ENCODE measurements at places on chromosomes 11 and 22.
A peak's percentile ranks its signal among the peaks of the same experiment; 100 is the strongest.

DNA sequence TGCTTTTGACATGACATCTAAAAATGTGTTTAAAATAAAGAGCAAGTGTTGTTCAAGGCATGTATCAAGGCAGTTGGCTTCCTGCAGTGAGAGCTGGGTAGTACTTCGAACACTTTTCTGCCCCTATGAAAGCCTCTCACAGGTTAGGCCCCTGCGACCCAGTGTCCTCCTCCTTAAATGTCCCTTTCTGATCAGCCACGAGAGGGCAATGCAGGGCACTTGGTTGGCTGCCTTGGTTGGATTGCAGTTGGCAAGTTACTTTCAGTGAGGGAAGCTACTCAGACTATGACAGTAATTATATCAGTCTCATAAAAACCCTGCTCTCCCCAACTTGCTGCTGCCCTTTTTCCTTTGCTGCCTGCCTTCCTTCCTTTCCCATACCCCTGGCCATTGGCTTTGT lies 743.8 kb downstream of the NTM start:
- no peak for DNase-seq

GRCh38 chr11:100703801-100704575 lies 16.9 kb downstream of the ARHGAP42 start:
- no peak for DNase-seq

DNA sequence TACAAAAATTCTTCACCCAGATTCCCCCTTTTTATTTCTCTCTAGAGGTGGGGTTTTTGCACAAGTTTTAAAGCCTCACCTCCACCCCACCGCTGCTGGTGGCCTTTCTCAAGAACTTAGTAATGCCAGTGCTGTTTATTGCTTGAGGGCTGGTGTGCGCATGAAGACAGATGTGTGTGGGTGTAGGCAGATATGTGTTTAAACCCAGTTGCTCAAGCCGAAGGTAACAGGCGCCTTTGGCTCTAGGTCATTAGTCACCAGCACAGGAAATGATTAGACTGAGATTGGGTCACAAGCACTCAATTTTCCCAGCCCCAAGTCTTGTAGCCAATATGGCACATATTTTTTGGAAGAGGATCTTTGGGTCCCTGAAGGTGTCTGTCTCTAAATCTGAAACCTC lies 2.7 kb upstream of the CLMP start:
- DNase-seq: no peak

GRCh38 chr11:19441752-19442553 lies 201.2 kb upstream of the E2F8 start:
- no peak for DNase-seq

GRCh38 chr11:3623767-3624458 lies 17.9 kb downstream of the ART5 start:
- no peak for DNase-seq

- no peak for DNase-seq
Measured at GRCh38 chr22:19622061-19622441, 92.3 kb upstream of the SEPTIN5 start.

DNA sequence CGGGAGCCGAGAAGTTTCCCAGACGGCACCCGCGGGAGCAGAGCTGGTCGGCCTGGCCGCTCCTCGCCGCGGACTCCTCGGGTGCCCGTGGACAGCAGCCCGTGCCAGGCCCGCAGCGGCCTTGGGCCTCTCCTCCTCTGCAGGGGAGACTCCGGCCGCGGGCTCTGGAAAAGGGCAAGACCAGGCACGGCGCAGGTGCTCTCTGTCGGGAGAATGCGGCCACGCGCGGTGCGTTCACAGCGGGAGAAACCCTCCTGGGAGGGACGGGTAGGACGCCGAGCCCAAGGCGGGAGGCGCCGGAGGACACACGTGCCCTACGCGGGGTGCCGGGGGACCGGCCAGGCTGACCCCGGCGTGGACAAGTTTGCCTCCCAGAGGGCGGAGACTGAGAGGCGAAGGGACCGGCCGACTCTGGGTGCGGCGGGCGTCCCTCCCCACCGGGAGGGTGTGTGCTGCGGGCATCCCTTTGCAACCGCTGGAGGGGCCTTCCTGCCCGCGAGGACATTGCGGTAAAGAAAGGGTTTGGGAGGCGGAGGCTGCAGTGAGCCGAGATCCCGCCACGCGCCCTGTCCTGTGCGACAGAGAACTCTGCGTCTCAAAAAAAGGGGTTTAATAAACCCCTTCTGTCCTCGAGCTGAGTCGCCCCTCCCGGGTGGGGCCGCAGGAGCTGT lies 2.3 kb downstream of the IFITM1 start:
- DNase-seq: no peak

- DNase-seq: no peak
Measured at GRCh38 chr11:96178049-96178886, 164.7 kb downstream of the MAML2 start.

- DNase-seq: no peak
Measured at GRCh38 chr22:38461414-38462081, 6.3 kb upstream of the KDELR3 start.

DNA sequence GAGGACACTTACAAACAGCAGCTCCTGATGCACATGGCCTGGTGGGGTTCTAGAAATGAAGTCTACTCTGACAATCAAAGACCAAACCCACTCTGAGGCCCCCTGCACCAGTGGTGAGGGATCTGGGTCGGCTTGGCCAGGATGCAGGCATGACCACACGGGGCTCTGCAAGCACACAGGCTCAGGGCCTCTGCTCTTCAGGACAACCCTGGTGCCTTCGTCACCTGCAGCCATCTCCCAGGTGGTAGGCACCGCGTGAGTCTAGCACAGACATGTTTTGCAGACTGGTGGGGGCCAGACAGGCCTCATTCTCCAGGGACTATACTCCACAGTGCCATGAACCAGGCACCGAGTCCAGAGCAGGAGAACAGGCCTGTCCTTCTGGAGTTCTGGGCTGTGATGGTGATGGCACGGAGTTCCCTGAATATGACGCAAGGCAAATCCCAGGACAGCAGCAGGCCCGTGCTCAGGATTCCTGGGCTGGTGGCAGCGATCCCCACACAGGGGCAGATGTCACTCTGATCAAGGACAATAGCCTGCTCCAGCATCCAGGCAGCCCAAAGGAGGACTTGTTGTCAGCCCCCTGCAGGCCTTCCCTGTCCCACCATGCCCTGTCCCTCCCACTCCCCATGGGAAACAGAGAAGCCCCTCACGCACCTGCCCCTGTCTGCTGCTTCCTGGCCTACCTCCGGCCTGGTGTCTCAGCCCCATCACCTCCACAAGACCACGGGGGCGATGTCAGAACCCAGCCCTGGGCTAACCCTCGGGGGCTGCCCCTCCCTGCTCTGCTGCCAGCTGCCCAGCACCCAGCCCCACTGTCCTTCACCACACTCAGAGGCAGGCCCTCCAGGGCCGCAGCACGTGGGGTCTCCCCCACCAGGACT lies 36.1 kb downstream of the GNB1L start:
- DNase-seq: no peak

DNA sequence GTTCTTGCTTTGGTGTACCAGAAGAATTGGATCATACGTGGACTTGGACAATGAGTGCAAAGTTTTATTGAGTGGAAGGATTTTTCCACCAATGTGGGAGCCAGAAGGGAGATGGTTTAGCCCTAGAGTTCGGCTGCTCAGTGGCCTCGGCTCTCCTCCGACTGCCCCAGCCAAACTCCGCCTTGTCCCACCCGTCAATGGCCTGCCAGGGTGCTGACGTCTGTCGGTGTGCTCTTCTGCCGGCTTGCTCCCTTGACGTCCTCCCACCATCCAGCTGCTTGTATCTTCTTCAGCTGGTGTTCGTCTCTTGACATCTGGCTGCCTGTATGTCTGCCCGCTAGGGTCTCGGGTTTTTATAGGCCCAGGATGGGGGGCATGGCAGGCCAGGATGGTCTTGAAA lies 154.8 kb downstream of the APOL5 start:
- DNase-seq: no peak

- no peak for DNase-seq
Measured at GRCh38 chr11:126058105-126058874, 4.4 kb downstream of the CDON start.

GRCh38 chr11:59822989-59823566 lies 12.5 kb upstream of the MRPL16 start:
- peak; percentile 41 for DNase-seq

- no peak for DNase-seq
Measured at GRCh38 chr11:114179234-114179941, 116.8 kb upstream of the NNMT start.

GRCh38 chr11:66617155-66617834 lies 865 bp downstream of the RBM14 start:
- DNase-seq: peak; percentile 89

DNA sequence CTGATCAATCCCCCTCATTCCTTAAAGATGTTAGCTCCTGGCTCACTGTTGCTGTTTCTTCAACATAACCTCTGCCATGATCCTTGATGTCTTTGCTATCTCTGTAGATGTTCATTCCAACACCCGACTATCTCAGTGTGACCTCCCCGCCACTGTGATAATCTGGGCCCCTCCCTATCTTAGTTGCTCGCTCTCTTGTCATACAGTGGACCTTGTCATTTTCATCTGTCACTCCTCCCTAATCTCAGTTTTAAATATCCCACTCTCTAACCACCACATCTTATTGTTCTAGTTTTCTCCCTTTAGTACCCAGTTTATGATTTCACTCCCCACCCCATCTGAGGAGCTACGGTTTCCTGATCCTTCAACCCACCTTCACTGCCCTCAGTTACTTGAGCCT lies 379.2 kb downstream of the SOX6 start:
- no peak for DNase-seq

DNA sequence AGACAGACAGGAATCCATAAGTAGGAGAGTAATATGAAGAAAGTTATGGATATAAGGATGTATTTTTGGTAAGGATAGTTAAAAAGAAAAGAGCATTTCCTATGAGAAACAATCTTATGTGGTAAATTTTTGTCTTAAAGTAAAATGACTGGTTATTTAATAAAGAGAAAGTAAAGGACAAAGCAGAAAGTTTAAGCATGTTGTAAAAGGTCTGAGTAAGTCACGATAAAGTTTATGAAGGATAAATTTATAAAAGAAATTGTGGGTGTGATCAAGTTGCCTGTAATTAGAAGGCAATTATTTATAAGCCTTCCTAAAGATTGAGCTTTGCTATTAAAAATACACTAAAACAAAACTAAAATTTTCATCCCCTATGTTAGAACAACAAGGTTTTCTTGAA lies 314.7 kb upstream of the SYN3 start:
- DNase-seq: no peak

- no peak for DNase-seq
Measured at GRCh38 chr22:26744892-26745808, 87.8 kb downstream of the MIAT start.

- no peak for DNase-seq
Measured at GRCh38 chr11:82818409-82819043, 81.7 kb downstream of the PRCP start.

GRCh38 chr11:13668957-13669521 lies 571 bp downstream of the FAR1 start:
- no peak for DNase-seq

GRCh38 chr22:20580611-20581502 lies 73.4 kb downstream of the MED15 start:
- DNase-seq: no peak

DNA sequence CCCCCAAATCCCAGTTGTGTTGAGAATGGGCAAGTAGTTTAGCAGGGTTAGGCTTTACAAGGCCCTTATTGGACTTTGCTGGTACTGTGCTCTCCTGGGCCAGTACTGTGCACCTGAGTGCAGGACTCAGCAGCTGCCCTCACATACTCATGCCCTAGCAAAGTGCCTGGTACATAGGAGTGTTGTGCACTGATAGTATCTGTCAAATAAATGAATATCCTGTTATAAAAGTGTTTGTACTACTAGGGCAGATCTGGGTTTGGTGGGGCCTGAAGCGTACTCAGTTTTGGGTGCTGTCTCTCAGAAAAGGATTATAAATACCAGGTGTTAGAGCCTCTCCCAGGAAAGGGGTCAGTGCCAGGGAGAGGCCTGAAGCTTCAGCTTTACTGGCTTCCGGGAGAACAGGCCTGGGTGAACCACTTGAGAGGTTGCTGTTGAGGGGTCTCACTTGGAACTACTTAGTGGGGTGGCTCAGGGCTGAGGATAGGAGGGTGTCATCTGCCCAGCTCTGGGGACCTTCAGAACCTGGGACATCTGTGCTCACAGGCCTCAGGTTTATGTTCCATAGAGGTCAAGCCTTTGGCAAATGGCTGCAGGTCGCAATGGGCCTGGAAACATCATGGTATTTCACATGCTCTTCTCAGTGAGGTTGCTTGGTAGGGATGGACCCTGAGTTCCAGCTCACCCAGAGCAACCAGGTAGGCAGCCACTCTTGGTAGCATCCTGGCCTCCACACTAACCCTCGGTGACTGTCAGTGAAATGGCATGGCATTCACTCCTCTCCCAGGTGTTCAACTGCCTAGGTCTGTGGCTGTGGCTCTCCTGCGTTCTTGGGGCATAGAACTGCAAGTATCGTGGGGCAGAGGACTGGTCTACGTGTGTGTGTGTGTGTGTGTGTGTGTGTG lies 106.1 kb downstream of the ZBTB16 start:
- no peak for DNase-seq

DNA sequence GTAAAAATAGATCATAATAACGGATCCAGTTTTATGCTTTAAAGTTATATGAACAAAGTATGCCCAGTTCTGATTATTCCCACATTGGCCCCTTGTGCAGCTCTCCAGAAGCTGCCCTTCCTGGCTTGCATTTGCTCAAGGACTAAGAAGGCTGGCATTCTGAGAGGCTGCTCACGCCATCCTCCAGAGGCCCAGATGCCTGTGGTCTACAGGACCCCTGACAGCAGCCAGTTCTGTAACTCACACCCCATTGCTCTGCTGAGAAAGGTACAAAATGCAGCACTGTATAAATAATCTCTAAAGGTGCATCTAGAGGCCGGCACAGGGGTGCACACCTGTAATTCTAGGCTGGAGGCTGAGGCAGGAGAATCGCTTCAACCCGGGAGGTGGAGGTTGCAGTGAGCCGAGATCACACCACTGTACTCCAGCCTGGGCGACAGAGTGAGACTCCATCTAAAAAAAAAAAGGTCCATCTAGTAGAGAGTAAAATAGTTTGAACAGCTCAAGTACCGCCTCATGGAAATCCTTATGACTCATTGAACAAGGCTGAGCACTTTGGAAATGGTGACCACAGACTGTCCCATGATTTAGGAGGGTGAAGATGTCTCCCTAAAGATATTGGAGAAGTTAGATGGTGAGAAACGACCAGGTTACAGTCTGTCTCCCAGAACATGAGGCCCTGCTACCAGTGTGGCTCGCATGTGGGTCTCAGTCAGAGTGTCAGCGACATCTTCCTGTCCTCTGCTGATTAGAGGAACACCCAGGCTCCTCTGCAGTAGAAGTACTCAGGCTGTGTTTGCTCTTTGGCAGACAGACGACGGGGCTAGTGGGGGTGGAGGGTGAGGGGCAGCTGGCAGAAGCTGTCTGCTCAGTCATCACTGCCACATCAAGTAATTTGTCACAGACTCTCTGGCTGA lies 56.3 kb downstream of the KREMEN1 start:
- DNase-seq: no peak

Measured in bone marrow (tissue), 2 donors.